DMS153 (cell line): ENCODE measurements at places on chromosomes 6 and 20.

DNA sequence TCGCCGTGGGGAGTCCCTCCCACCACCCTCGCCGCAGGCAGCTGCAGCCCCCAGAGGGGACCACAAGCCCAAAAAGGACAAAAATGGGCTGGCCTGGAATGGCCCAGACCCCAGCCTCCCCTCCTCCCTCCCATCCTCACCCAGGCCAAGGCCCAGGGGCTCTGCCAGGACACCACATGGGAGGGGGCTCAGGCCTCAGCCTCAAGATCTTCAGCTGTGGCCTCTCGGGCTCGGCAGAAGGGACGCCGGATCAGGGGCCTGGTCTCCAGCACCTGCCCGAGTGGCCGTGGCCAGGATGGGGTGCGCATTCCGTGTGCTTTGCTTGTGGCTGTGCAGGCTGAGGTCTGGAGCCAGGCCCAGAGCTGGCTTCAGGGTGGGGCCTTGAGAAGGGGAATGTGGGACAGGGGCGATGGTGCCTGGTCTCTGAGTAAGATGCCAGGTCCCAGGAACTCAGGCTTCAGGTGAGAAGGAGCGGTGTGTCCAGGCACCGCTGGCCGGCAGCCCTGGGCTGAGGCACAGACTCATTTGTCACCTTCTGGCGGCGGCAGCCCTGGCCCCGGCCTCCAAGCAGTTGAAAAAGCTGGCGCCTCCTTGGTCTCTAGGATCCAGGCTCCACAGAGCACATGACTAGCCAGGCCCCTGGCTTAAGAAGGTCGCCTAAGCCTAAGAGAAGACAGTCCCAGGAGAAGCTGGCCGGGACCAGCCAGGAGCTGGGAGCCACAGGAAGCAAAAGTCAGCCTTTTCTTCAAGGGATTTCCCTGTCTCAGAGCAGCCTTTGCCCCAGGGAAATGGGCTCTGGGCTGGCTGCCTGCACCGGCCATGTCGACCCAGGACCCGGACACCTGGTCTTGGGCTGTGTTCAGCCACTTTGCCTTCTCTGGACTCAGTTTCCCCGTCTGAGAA lies 35.2 kb upstream of the MRGBP start:
- no peak for DNase-seq

DNA sequence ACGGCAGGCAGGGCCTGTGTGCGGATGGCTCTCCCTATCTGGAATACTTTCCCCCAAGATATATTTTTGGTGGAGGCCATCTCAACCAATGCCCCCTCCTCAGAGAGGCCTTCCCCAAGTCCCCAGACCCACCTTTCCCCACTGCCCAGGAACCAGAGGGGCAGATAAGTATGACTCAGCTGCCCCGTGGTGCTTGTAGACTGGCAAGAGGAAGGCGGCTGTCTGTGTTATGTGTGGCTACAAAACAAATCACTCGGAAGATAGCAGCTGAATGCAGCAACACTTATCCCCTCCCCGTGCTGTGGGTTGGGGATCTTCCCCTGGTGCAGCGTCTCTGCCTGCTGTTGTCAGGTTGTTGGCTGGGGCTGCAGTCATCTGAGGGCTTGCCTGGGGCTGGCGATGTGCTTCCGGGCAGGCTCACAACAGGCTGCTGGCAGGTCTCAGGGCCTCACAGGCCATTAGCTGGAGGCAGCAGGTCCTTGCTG lies 7.1 kb downstream of the NPEPL1 start:
- no peak for DNase-seq

DNA sequence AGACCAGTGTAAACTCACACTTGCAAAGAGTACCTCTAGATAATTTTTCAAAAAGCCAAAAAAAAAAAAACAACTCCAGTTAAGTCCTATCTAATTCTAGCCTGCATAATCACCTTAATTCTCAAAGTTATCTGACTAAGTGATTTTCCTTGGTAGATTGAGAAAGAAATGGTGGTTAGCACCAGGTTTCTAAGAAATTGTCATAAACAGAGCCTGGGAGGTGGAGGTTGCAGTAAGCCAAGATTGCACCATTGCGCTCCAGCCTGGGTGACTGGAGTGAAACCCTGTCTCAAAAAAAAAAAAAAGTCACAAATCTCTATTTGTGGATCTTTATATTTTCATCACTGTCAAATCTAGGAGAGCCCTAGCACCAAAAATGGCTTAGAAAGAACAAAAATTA lies 8.9 kb downstream of the FBXO5 start:
- no peak for DNase-seq

GRCh38 chr6:157653521-157653920 lies 169.5 kb upstream of the SNX9 start:
- no peak for DNase-seq

DNA sequence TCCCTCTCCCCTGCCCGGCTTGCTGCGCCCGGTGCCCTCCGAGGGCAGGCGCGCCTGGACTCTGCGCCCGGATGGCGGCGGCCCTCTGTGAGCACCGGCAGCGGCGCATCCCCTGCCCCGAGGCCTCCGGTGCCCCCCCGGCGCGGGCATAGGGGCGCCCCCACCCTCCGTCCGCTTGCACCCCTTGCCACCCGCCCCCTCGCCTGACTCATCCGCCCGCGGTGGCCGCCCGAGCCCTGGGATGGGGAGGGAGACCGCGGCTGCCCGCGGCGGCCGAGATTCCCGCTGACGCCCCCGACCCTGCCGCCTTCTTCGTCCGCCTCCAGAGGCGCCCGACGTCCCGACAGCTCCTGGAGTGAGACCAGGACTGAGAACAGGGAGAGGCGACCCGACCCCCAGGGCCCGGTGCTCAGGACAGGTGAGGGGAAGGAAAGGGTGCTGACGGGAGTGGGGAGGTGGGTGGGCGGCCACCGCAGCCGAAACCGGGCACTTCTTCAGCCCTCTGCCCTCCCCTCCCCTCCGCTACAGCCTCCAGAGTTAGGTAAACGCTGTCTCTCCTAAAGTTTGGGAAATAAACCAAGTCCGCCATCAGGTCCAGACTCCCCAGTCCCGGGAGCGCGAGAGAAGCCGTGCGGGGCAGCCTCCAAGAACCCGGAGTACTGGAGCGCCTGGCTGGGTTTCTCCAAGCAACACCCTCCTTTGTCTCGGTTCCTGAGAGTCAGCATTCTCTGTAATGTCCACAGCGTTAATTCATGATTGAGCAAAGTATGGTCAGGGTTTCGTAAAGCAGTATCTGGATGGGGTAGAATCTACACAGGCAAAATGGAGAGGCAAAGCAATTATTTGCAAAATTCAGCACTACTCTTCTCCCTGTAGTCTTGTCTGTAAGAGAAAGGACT lies 539 bp downstream of the TMEM200A start:
- no peak for DNase-seq
